ENCODE measurements at places on chromosomes 4 and X. TPM values are rescaled to one million over a fixed set of nuclear protein-coding genes. Genes with fewer than 3 reads are reported as not detected.

- no peak overlapping the region for H3K4me3 ChIP-seq
- DNase-seq = no peak
- H3K4me1 ChIP-seq = no peaks in the 10 kb centered on the region
- no peaks in the 10 kb centered on the region for H3K27me3 ChIP-seq
- H3K27ac ChIP-seq = no peak overlapping the region
These were observed 141.1 kb downstream of the MOSPD2 start for GRCh38 chrX:15014281-15014680.

DNA sequence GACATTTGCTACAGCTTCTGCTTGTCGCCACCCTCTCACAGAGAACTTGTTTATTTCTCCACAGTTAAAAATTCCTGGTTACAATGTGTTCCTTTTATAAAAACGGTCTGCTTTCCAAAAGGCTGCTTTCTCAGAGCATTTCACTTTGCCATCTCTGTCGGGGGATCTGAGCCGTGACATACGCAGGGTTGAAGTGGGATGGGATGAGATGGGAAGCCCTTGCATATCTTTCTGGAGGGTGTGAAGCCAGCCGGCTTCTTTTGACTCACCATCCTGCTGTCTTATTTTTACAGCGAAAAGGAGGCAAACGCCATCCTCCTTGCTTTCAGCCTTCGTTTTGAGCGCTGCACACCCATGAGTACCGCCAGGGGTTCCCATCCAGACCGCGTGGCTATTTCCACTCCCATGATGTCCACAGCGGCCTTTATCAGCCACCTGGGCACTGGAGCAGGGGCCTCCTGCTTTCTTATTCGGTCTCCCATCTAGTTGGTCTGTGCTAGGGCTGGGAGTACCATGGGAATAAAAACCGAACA is 99.8 kb upstream of the GATB start:
- H3K27me3 ChIP-seq = no peaks in the 10 kb centered on the region
- DNase-seq = no peak
- H3K36me3 ChIP-seq = no peaks in the 10 kb centered on the region
- no peak overlapping the region for H3K27ac ChIP-seq
- H3K4me1 ChIP-seq = no peaks in the 10 kb centered on the region

- no peak overlapping the region for H3K27ac ChIP-seq
- H3K27me3 ChIP-seq = 0 out of 2 replicates have a peak, but pooled peaks cover 5% of the 10 kb centered on the region
- DNase-seq = no peak
These were observed 826.6 kb upstream of the SLIT2 start for GRCh38 chr4:19425146-19425545.

GRCh38 chr4:38667085-38667893 is 3.3 kb downstream of the KLF3 start:
- peak overlapping the region; percentile 85 for H3K27ac ChIP-seq
- peak; percentile 95 for DNase-seq
- no peaks in the 10 kb centered on the region for H3K27me3 ChIP-seq
- H3K4me1 ChIP-seq = peaks cover 18% of the 10 kb centered on the region
- H3K4me3 ChIP-seq = peak overlapping the region; percentile 54

DNA sequence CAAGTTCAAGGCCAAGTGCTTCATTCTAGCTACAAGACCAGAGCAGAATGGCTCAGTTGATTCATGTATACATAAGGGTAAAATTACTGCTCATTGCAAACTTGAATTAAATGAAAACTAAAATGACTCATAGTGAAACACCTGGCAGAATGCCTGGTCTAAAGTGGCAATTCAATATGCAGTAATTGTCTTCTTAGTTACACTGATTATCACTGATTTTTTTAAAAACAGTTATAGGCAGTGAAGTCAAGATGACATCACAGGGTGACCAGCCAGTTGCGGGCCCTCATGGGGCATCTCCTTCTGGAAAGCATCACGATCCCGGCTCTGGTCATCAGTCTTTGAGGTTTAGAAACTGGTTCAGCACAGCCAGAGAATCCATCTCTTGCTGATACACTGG is 154.2 kb downstream of the RAB28 start:
- no peaks in the 10 kb centered on the region for H3K27me3 ChIP-seq
- no peaks in the 10 kb centered on the region for H3K4me1 ChIP-seq
- H3K4me3 ChIP-seq = no peak overlapping the region
- no peaks in the 10 kb centered on the region for H3K36me3 ChIP-seq

FABP2 gene
- total RNA-seq = not detected

CXCL5 gene
- not detected for total RNA-seq

Data from SJCRH30 (cell line).